ENCODE measurements at places on chromosomes 7 and 10.

DNA sequence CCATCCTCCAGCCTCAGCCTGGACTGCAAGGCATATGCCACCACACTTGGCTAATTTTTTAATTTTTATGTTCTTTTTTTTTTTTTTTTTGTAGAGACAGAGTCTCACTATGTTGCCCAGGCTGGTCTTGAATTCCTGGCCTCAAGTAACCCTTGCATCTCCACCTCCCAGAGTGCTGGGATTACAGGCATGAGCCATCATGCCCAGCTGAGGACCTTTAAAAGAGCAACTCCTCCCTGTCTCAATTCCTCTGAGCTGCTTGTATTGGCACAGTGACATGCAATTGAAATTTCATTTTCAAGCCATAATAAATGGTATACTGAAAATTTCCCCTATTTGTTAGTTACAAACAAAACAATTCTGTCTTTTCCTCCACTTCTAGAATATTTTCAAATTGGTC, 19.5 kb downstream of the DNAJB9 start:
- no peak for DNase-seq

- DNase-seq: no peak
Measured at GRCh38 chr10:9126728-9127127, 1072.2 kb downstream of the GATA3 start.

GRCh38 chr10:10353326-10353868, 664.3 kb upstream of the CELF2 start:
- no peak for DNase-seq

DNA sequence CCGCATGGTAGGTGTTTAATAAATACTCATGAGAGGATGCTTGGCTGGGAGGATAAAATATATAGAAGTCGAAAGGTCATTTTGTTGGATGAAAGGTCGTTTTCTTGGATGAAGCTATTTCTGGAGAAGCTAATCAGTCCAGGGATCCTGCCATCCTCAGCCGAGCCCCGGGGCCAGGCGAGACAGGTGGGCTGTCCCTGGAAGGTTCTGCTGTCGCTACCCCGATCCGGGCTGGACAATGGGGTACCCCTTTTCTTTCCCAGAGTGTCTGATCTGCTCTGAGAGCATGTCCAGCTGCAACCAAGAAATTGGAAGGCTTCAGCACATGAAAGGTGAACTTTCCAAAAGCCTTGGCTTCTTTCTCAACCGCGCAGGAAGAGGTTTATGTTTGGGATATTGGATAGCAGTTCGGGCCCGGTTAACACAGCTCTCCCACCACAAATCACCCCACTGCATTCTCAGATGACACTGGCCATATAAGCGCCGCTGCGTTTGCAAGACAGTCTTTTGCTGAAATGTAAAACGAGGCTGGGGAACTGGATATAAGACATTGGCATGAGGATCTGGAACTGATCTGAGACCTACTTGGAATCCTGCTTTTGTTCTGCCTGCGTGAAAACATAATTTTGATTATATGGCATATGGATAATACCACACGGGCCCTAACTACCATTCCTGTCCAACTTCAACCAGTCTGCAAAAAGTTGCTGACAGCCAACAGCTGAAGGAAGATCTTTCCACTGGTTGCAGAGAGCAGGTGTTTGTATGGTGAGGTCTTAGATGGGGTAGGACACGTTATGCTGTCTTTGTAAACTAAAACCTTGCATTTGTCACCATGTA, 31.2 kb upstream of the MSRB2 start:
- DNase-seq: no peak

DNA sequence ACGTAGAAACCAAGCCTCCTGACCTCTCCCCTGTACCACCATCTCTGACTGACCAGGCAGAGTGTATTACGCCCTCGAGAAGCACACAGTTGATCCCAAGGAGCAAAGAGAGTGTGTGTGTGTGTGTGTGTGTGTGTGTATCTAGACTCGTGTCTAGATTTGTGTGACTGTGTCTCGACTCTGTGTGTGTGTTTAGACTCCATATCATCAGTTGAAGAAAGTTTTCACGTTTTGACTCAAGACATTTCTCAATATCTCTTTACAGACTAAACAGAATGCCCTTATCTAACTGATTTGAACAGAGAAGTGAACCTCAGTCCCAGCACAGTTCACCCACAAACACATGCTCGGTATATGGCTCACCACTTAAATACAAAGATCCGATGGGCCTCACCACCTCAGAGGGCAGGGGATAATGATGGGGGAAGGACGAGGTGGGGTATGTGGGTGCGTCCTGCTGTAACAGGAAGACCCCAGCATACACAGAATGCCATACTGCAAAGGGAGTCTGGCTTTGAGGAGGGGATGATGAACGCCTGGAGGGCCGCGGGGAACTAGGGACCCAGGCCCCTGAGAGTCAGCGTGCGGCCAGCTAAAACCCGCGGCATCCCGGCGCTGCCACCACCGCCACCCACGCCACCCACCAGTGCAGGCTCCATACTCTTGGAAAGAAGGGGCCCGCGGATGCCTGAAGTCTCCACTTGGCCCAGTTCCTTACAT, 780 bp downstream of the ALDH18A1 start:
- peak; percentile 11 for DNase-seq
